Adrenal gland (tissue), 19 donors: ENCODE measurements at places on chromosomes 2 and 18. TPM values are rescaled to one million over a fixed set of nuclear protein-coding genes. Genes with fewer than 3 reads are reported as not detected.

VIT gene
- total RNA-seq = not detected

NAT8 gene
- 0.71 TPM for total RNA-seq

- no peak for DNase-seq
- no peak overlapping the region for H3K27ac ChIP-seq
- no peaks in the 10 kb centered on the region for H3K27me3 ChIP-seq
- peaks cover 13% of the 10 kb centered on the region for H3K4me1 ChIP-seq
- H3K36me3 ChIP-seq = no peaks in the 10 kb centered on the region
These were observed 1.7 kb downstream of the WIPF1 start for GRCh38 chr2:174595891-174596397.

SCN3A gene
- total RNA-seq = 4.0 TPM

DNA sequence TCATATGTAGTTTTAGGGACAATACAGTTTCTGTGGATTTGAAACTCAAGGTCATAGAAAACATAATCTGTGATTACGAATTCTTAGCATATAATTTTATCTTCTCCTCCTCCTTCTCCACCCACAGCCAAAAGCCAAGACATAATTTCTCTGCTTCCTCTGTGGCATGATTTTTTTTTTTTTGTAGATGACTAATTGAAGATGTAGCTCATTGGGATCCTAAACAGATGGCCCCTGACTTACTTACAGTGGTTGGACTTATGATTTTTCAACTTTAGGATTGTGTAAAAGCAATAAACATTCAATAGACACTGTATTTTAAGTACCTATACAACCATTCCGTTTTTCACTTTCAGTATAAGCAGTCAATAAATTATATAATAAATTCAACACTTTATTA lies 42.3 kb downstream of the FSIP2 start:
- DNase-seq = no peak
- H3K36me3 ChIP-seq = no peaks in the 10 kb centered on the region
- no peak overlapping the region for H3K4me3 ChIP-seq
- H3K27ac ChIP-seq = no peak overlapping the region

- H3K27me3 ChIP-seq = no peaks in the 10 kb centered on the region
- no peak overlapping the region for H3K27ac ChIP-seq
- H3K36me3 ChIP-seq = no peaks in the 10 kb centered on the region
- H3K4me3 ChIP-seq = no peak overlapping the region
- no peaks in the 10 kb centered on the region for H3K4me1 ChIP-seq
These were observed 74.4 kb downstream of the MAP3K20 start for GRCh38 chr2:173150087-173150486.

DNA sequence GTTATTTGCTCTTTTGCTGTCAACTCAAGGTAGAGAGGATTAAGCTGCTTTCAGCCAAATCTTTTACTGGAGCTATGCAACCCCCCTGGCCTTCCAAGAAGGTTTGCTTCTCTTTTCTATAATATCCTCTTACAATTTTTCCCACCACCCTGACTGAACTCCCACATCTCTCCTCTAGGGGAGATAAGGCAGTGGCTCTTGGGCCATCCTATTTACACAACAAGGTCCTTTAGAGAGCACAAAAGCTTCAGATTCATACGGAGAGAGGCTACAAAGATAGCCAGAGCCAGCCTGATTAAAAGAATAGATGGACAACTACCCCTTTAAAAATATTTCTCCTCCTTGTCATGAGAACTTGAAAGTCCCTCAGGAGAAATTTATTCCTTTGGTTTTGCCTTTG lies 95.7 kb downstream of the TPGS2 start:
- DNase-seq = no peak
- no peak overlapping the region for H3K27ac ChIP-seq
- H3K27me3 ChIP-seq = no peaks in the 10 kb centered on the region
- H3K4me1 ChIP-seq = no peaks in the 10 kb centered on the region
- H3K4me3 ChIP-seq = no peak overlapping the region
